D341Med (cell line): ENCODE measurements at places on chromosomes 1 and 21.

DNA sequence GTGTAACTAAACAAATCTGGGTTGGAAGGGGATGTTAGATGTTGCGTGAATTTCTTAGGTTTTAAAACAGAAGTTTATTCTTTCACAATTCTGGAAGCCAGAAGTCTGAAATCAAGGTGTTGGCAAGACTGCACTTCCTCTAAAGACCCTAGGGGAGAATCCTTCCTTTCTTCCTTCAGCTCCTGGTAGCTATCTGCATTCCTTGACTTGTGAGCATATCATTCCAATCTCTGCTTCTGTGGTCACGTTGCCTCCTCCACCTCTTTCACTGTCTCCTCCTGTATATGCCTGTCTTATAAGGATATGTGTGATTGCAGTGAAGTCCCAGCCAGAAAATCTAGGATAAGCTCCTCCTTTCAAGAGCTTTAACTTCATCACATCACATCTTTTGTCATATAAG is 7.7 kb downstream of the CHRM3 start:
- DNase-seq, result no peak

GRCh38 chr1:66954208-66954607 is 29.4 kb downstream of the MIER1 start:
- DNase-seq, result no peak

GRCh38 chr21:33651965-33652680 is 9.8 kb downstream of the ITSN1 start:
- DNase-seq, result peak; percentile 36

DNA sequence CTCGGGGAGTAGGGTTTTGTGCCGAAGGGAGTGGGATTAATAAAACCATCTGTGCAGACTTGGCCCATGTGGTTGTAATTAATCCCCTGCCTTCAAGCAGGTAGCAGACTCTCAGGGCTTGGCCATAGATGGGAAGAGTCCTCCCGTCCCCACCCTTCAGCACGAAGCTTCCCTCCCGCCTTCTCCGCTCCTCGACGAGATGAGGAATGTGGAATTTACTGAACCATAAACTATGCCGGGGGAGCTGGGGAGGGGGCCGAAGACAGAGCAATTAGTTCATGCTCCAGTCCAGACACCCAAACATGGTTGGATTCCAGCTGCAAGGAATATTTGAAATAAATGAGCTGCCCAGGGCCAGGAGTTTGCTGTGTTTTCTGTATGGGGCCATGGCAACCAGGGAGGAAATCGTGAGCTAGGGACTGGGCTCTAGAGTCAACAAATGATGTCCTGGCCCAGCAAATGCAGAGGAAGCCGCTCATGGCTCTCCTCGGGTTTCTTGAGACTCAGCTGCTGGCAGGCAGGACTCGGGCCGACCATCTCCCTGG is 78.8 kb downstream of the SPSB1 start:
- DNase-seq, result peak; percentile 82

GRCh38 chr1:161259345-161259702 is 779 bp downstream of the PCP4L1 start:
- no peak for DNase-seq

DNA sequence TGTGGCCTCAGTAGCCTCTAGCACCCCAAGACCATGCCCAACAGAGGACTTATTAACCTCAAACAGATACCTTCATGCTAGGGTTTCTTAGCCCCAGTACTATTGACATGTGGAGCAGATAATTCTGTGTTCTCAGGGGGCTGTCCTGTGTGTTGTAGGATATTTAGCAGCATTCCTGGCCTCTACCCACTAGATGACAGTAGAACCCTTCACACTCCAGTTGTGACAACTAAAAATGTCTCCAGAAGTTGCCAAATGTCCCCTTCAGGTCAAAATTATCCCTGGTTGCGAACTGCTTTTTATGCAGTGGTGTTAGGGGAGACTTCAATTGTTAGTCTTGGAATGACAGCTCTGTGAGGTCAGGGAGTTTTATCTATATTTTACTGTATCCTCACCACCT is 8.1 kb downstream of the KAZN start:
- no peak for DNase-seq

DNA sequence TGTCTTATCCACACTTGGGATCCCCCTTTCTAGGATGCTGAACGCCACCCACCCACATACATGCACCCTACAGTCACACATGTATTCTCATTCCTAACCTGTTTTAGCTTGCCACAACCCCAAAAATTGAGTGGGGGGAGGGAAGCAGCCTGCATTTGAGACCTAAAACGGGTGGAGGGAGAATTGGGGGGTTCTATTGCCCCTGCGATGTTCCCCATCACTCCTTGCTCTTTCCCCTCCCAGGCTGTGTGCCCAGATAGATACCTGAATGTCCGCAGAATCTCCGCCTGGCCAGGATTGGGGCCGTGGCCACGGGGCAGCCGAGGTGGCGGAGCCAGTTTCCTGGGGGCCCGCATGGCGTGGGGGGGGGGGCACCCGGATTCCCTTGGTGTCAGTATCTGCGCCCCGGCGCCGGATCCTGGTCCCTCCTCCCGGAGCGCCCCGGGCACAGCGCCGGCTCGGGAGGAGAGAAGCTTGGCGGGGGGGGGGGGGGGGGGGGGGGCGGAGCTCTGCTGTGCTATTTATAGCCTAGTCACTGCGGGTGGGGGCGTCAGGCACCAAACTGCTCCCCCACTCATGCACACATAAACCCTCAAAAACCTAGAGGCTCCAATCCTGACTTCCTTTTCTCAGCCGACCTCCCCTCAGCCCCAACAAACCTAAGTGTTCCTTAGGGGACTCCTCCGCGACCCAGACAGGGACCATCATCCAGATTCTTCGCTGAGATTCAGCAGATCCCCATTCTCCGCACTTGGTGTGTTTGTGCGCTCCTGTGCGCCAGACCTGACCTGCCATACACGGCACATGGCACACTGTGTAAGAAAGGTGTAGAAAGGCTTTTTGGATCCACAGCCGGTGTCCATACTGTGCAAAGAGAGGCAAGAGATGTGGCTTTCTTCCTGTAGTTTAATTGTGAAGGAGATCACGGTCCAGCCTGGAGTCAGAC is 1.9 kb downstream of the ANKRD34A start:
- no peak for DNase-seq

- no peak for DNase-seq
Observed at GRCh38 chr1:98386675-98387440, 274.7 kb upstream of the SNX7 start.

- no peak for DNase-seq
Observed at GRCh38 chr1:76102046-76102445, 27.5 kb downstream of the ST6GALNAC3 start.

DNA sequence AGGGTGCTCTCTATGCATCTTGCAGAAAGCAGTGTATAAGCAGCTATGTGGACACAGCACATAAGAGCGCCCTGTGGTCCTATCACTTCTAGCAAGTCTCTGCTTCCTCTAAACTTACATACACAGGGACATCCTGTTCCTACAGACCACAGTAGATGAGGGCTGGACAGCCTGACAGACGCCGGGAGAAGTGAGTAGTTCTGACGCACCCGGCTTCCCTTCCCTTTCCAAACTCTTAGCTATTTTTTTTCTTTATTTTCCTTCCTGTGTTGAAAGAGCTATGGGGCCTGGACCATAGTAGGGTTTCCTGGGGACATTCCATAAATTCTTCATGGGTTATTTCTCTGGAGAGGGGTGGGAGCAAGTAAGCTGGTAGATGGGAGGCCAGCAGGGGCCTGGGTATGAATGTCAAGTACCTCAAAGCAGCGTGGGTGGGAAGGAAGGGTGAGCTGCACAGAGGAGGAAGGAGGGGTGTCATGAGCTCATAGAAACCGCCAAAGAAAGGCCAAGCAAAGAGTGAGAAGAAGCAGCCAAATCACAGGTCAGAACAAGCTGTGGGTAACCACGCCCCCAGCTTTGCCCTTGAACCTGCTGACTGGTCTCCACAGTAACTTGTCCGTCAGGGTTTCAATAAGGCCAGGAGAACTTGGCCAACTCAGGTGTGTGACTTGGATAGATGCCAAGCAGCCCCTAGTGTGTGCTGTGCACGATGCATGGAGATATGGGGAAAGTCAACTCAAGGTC is 36.6 kb downstream of the PLXNA2 start:
- no peak for DNase-seq

DNA sequence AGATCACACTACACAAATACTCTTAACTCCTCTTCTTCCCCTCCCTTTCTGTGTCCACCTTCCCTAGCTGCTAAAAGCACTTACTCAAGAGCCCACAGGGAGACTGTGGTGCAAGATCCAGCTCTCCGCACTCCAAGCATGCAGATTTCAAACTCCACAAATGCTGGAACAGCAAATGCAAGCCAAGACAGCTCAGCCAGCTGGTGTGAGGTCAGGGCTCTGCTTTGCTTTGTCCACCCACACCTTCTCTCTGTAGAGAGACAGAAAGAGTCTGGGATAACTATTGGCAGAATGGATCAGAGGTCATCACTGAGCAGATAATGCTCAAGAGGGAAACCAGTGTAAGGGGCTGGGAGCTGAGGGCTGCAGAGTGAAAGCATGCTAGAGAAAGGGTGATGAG is 45.2 kb upstream of the DPT start:
- no peak for DNase-seq

GRCh38 chr1:214102907-214103306 is 115.1 kb downstream of the PROX1 start:
- DNase-seq, result no peak

GRCh38 chr1:165928075-165928731 is 100.8 kb downstream of the UCK2 start:
- DNase-seq, result peak; percentile 66

DNA sequence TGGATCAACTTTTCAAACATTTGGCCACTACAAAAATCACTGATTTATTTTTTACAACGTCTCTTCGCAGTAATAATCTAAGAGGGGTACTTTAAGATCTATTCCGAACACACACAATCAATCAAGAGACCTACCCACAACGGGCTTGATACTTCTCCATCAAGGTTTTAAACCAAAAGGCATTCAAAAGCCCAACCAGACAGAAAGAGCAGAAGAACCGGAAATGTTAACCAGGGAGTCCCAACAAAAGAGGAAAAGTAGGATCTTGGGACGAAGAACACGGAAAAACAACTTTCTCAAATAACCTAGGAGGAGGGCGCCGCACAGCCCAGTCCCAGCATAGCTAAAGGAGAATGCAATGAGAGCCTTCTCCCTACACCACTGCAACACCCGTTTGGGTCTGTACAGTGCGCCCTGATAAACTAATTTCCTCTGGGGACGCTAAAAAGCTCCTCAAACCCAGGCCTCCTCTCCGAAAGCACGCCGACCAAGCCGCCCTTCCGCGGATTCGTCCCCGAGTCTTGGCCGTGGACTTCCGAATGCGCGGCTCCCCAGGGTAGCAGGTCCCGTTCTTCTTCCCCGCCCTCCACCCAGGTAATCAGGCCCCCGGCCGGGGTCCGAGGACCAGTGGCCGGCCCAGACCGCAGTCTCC is 623 bp downstream of the RPL22 start:
- no peak for DNase-seq

- DNase-seq, result no peak
Observed at GRCh38 chr1:195604287-195604686, 1004.0 kb downstream of the KCNT2 start.

- no peak for DNase-seq
Observed at GRCh38 chr1:43302201-43302600, 1.4 kb downstream of the TIE1 start.

- no peak for DNase-seq
Observed at GRCh38 chr1:179767177-179767581, 24.1 kb downstream of the FAM163A start.

GRCh38 chr1:79785561-79785960 is 779.0 kb upstream of the ADGRL4 start:
- DNase-seq, result no peak

- no peak for DNase-seq
Observed at GRCh38 chr1:97764991-97765390, 155.8 kb downstream of the DPYD start.

DNA sequence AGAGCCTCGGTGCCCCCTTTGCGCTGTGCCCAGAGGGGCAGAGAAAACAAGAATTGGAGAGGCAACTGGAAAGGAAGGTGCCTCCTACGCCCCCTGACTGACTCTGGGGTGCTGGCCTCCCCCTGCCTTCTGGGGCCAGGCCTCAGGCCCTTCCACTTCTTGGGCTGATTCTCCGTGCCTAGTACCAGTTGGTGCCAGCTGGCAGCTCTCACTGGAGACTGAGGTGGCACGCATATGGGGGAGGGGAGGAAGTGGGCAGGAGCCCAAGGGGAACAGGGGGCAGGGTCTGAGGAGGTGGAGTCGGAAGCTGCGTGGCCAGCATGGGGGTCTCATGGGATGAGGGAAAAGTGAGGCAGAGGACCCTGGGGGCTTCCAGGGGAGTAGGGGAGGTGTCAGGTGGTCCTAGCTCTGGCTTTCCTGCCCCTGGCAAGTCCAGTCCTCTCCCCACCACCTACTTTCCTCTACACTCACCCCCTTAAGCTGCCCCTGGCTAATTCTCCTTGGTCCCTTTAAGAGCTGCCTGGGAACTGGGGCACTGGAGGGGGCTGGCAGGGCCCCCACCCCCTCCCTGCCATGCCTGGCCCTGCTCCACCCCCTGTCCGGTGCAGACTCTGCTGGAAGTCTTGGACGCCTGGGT is 6.5 kb upstream of the SEMA4A start:
- no peak for DNase-seq

DNA sequence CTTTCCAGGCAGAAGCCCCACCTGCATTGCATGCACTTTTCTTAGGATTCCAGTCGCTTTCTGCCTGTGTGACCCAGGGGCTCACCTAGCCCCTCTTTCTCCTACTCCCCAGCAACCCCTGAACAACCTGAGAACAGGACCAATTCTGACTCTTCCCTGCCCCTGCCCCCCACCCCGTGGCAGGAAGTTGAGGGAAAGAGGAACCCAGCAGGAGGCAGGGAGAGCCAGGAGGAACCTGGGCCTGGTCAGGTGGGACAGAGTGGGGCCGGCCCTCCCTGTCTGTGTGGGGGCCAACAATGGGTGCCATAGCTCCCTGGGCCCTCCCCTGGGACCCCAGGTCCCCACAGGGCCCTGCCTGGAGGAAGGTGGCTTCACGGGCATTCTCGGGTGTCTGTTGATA is 6.1 kb downstream of the BMP8A start:
- DNase-seq, result no peak

DNA sequence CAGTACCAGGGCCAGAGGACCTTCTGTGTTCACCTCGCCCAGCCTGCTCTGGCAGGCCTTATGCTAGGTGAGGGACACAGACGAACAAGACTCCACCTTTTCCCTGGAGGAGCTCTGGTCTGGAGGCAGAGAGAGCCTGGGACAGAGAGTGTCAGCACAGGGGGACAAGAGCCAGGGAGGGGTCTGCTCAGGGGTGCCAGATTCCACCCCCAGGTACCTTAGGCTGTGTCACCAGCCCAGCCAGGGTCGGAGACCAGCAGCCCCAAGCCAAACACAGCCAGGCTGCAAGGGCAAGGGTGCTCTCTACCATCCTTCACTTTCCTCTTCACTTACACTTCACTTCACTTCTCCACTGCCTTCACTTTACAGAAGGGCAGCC is 4.3 kb upstream of the LRP8 start:
- DNase-seq, result no peak
